ENCODE measurements at places on chromosomes 5 and 9.

- DNase-seq: no peak
Measured at GRCh38 chr5:59485107-59485506, 408.4 kb downstream of the PDE4D start.

GRCh38 chr9:99406939-99407338 is 184.9 kb downstream of the SEC61B start:
- no peak for DNase-seq

DNA sequence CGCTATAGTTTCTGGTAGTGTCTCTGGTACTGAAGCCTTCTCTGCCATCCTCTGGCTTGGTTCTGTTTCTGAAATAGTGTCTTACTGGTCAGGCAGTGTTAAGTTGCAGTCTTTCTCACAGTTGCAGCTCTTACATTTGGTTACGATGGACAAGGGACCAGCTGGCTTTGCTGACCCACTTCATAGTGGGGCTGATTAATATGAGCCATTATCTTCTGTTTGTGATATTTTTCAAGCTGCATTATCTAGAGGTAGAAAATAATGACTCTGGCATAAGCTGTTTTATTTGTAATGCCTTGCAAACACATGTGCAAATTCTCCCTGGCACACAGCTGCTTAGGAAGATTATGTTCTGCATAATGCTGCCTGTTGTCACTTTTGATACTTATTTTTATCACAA is 199.1 kb downstream of the KDM4C start:
- DNase-seq: no peak

- no peak for DNase-seq
Measured at GRCh38 chr5:54093861-54094260, 216.5 kb downstream of the ARL15 start.

DNA sequence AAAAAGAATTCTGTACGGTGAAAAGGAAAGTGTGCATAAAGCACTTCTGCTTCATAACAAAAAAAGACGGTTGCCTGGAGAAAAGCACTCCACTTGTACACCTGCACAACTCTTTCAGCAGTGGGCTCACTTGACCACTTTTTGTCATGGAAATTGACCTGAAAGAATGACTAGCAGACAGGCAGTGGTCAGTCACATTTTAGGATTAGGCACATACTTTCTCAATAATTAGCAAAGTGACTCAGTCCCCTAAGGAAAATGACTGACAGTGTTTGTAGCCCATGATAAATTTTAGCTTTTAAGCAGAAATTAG is 169.3 kb downstream of the FANCC start:
- no peak for DNase-seq

DNA sequence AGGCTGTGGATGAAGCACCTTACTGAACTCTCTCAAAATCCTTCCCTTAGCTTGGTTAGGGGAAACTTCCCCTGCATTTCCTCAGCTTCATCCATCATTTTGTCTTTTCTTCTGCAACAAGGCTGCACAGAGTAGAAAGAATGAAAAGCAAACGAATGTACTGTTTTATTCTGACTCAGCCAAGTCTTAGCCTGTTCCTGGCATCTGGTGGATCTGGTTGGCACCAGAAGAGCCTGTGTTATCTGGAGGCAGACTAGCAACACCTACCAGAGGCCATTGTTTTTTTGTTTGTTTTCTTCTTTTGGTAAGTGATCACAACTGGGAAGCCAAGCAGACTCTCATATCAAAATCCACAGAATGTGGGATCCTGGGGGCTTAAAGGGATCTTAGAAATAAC is 200.7 kb downstream of the FANCC start:
- DNase-seq: no peak

DNA sequence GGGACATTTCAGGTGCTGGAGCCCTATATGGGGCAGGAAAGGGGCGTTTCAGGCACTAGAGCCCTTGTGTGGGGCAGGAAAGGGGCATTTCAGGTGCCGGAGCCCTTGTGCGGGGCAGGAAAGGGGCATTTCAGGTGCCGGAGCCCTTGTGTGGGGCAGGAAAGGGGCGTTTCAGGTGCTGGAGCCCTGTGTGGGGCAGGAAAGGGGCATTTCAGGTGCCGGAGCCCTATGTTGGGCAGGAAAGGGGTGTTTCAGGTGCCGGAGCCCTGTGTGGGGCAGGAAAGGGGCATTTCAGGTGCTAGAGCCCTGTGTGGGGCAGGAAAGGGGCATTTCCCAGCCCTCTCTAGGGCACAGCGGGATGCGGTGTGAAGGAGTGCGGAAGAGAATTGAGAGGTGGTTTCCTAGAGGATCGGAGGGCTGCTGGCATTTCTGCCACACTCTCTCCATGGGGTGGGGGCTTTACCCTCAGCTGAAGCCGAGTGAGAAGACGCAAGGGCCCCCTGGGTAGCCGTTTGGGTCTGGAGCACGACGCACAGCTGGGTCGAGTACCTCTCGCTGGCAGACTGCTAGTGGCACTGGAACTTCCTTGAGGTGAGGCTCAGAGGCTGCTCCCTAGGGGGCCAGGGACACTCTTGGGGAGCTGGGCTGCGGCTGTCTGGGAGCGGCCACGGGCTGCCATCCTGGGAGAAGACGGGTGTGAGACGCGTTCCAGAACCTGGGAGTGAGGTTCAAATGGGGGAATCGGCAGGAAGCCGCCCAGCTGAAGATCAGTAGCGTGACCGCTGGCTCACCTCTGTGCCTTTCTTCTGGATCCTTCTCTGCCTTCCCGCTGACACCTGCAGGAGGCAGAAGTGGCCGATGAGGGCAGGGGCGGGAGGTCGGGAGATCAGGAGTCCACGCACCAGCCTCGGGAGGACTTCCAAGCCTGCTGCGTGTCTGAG is 122.6 kb upstream of the IRX4 start:
- no peak for DNase-seq

- DNase-seq: no peak
Measured at GRCh38 chr5:43637416-43637815, 34.4 kb downstream of the NNT start.

DNA sequence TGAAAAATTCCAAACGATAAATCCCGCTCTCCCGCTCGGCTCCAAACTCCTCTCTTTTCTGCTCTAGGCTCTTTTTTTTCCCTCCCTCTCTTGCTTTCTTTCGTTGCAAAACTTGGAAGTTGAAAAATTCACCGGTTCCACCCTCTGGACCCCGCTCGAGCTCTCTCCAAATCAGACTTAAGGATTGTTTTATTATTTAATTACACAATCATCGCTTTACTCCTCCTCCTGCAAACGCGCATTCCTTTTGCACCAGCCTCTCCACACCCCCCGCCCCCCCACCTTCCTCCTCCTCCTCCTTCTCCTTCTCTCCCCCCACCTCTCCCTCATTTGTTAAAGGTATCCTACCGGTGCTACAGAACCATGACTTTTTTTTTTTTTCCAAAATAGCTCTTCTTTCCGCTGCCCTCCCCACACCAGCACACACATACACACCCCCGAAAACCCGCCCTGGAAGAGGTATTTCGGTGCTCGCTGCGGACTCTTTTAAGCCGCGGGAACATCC is 535 bp upstream of the NFIB start:
- DNase-seq: peak; percentile 64

DNA sequence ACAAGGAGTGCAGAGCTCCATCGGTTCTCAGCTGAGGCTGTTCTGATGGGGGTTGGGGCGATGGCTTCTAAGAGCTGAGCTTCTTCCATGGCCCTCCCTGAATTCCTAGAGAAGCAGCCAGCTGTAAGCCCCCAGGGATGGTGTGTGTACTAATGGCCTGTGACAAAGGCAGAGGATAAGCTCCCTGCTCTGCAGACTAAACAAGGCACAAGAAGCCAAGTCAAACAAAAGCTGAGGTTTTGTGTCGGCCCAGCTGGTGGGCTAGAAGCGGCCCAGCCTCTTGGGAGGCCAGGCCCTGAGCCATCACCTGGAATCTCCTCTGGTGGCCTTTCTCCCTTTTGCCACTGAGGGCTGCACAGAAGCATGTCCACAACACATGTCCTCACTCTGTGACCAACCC is 75.0 kb upstream of the XPA start:
- no peak for DNase-seq

- no peak for DNase-seq
Measured at GRCh38 chr9:116020801-116021200, 132.8 kb upstream of the PAPPA start.

DNA sequence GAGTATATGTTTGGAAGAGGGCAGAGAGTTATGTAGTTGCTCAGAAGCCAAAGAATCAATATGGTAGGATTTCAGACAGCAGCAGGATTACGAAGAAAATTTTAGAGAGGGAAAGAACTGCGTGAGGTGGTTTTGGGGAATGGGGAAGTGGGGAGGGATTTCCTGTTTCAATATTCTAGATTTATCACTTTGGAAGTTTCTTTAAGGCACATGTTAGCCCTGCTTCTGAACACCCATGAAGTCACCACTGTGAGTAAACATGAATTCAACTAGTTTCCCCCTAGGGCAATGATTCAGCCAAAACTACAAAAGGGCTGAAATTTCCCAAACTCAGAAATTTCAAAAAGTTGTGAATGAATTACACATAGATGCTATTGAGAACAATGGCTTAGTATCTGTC is 132.2 kb downstream of the EBF1 start:
- no peak for DNase-seq

GRCh38 chr9:92770360-92770995 is 5.8 kb upstream of the BICD2 start:
- DNase-seq: peak; percentile 73

DNA sequence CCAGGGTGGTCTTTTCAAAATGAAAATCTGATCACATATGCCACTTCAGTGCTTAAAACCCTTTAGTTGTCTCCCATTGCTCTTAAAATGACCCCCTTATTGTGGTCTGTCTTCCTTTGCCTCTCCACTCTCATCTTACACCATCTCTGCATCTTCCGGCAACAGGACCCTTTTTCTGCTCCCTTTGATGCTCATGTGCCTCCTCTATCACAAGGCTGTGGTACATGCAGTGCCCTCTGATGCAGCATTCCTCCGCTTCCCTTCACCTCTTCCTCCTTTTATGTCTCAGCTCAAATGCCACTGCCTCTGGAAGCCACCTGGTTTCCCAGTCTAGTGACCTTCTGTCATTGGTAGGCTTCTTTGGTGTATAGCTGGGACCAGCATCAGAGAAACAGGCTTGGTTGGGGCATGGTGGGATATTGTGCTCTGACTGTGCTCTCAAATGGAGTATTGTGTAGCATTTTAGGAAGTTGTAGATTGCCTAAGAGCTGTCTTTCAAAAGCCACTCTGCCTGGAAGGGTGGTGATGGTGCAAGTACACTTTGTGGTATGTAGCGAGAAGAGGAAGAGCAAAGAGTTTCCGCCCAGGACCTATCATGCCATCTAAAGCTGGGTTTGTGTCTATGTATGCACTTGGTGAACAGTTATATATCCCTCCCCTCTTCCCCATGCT is 28.1 kb downstream of the ARHGAP26 start:
- no peak for DNase-seq

DNA sequence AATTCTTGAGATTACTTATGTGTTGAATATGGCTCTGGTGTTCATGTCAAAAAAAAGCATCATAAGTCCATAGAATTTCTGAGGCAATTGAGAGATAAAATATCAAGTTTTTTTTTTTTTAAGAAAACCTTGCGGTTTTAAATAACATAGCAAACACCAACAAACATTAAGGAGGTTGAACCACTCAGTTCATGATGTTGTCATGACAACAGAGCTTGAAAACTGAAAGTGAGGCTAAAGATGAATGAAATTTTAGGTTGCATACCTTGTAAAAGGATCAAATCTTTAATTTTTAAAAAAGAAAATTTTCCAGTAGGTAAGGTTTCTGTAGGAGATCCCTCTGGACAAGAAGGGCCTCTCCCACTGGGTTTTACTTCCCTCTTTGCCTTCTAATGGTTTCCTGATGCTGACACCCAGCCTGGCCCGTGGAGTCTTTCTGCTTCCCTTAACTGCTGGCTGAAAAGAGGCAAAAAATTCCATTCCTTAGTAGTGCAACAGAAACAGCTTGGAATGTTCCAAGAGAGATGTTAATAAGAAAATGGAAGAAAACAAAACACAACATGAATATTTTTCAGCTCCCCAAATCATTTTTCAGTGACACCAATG is 60.0 kb upstream of the FER start:
- DNase-seq: no peak

DNA sequence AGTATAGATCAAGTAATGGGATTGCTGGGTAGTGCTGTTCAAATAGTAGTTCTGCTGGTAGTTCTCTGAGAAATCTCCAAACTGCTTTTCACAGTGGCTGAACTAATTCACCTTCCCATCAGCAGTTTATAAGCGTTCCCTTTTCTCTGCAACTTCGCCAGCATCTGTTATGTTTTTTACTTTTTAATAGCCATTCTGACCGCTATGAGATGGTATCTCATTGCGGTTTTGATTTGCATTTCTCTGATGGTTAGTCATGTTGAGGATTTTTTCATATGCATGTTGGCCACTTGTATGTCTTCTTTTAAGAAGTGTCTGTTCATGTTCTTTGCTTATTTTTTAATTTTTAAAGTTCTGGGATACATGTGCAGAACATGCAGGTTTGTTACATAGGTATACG is 279.2 kb upstream of the NREP start:
- DNase-seq: no peak

- no peak for DNase-seq
Measured at GRCh38 chr5:150149618-150150017, 6.0 kb downstream of the PDGFRB start.

- DNase-seq: no peak
Measured at GRCh38 chr5:8842971-8843551, 702.8 kb downstream of the SEMA5A start.

- peak; percentile 90 for DNase-seq
Measured at GRCh38 chr5:181159286-181160151, 12.1 kb downstream of the OR2V2 start.

DNA sequence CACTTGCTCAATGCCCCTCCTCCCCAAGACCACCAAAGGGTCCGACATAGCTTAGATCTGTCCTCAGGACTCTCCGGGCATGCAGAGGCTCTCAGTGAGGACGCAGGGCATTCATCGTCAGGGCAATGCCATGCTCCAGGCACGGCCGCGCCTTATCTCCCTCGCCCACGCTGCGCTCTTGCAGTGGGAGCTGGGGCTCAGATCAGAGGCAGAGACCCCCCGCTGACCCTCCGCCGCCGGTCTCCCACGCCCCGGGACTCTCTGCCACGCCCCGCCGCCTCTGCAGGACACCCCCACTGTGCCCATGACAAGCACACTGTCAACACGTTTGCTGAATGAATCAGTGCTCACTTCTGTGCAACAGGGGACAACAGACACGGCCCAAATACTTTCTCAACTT is 140.7 kb downstream of the ADAMTS2 start:
- no peak for DNase-seq

- DNase-seq: no peak
Measured at GRCh38 chr9:114958844-114959235, 28.4 kb upstream of the TNFSF8 start.

GRCh38 chr5:89255845-89256463 is 373.0 kb upstream of the MEF2C start:
- no peak for DNase-seq

GRCh38 chr5:61327760-61328753 is 4.0 kb upstream of the ZSWIM6 start:
- DNase-seq: no peak

GRCh38 chr9:79284081-79284480 is 287.7 kb upstream of the TLE4 start:
- DNase-seq: no peak

DNA sequence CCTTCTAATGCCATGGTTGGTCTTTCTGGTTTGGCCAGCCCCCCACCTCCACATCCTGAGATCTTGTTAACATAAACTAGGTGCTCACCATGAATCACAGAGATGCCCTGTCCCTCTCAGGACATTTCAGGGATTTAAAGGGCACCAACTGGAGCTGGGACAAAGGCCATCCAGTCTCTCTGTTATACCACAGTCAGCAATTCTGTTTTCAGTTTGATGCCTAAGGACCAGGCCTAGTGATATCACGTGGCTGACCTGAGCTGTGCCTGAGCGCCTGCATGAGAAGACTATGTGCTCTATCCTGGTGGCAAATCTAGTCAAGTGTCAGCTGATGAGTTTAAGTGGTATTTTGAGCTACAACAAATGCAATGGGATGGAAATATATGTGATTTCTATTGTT is 26.1 kb downstream of the SPIN1 start:
- no peak for DNase-seq

Measured in H9 (cell line).